Activated CD8-positive, alpha-beta memory T cell treated with anti-CD3 and anti-CD28 coated beads for 24 hours (primary cell): ENCODE measurements at places on chromosomes 11 and 22.

- no peak for DNase-seq
Observed at GRCh38 chr11:93704237-93704636, 37.1 kb downstream of the TAF1D start.

GRCh38 chr11:65057526-65057925, 827 bp downstream of the NAALADL1 start:
- DNase-seq: no peak

- no peak for DNase-seq
Observed at GRCh38 chr11:14189874-14190273, 169.1 kb downstream of the RRAS2 start.

DNA sequence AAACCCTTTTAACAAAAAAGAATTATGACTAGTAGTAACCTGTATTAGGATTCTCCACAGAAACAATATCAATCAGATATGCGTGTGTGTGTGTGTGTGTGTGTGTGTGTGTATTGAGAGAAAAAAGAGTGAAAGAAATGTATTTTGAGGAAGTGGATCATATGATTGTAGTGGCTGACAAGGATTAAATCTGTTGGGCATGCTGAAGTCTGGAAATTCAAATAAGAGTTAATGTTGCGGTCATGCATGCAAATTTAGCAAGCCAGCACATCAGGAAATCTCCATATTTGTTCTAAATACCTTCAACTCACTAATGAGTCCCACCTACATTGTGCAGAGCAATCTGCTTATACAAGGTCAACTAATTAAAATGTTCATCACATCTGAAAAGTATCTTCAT, 46.8 kb upstream of the IGLL5 start:
- DNase-seq: no peak

DNA sequence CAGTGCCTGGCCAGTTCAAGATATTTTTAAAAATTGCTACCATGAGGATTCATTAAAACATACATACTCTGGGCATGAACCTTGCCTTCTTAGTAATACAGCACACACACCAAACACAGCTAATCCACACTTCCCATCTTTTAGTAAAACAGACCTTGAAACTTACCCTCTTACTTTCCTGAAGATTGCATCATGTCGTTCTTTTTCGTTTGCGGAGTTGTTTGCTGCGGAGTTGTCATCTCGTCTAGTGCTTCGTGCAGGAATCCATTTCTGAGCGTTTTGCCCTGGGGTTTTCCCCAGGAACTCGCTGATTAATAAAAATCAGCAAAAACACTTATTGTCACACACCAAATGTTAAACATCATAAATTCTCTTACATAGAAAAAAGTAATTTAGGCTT, 3.0 kb downstream of the EIF4G2 start:
- DNase-seq: no peak

DNA sequence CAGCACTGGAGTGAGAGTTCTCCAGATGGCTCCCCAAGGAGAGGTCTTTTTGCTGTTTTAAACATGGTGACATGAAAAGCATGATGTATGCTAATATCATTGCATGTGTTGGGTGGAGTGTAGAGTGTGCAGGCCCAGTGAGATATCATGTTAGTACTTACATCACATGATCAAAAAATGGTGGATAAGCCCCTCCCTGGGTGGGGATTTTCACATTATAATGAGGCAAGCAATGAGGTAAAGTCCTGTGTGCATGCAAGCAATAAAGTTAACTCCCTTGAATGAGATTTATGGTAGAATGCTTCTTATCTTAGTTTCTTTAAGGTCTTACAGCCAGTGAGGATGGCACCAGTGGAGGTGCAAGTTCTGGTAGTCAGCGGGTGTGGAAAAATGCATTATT, 8.5 kb downstream of the FAM111B start:
- DNase-seq: no peak

GRCh38 chr11:102974552-102975280, 19.2 kb upstream of the MMP13 start:
- no peak for DNase-seq

DNA sequence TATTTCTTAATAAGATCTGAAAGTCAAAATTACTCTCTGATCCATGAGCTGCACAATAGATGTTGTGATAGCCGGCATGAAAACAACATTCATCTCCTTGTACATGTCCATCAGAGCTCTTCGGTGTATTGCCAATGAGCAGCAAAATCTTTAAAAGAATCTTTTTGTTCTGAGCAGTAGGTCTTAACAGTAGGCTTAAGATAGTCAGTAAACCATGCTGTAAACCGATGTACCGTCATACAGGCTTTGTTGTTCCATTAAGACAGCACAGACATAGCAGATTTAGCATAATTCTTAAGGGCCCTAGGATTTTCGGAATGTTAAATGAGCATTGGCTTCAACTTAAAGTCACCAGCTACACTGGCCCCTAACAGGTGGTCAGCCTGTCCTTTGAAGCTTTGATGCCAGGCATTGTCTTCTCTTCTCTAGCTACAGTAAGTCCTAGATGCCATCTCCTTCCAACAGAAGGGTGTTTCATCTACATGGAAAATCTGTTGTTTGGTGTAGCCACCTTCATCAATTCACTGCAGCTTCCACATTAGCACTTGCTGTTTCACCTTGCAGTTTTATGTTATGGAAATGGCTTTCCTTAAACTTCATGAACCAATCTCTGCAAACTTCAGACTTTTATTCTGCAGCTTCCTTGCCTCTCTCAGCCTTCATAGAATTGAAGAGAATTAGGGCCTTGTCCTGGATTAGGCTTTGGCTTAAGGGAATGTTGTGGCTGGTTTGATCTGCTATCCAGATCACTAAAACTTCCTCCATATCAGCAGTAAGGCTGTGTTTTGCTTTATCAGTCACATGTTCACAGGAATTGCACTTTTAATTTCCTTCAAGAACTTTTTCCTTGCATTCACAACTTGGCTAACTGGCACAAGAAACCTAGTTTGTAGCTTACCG, 28.4 kb downstream of the RRP8 start:
- no peak for DNase-seq

DNA sequence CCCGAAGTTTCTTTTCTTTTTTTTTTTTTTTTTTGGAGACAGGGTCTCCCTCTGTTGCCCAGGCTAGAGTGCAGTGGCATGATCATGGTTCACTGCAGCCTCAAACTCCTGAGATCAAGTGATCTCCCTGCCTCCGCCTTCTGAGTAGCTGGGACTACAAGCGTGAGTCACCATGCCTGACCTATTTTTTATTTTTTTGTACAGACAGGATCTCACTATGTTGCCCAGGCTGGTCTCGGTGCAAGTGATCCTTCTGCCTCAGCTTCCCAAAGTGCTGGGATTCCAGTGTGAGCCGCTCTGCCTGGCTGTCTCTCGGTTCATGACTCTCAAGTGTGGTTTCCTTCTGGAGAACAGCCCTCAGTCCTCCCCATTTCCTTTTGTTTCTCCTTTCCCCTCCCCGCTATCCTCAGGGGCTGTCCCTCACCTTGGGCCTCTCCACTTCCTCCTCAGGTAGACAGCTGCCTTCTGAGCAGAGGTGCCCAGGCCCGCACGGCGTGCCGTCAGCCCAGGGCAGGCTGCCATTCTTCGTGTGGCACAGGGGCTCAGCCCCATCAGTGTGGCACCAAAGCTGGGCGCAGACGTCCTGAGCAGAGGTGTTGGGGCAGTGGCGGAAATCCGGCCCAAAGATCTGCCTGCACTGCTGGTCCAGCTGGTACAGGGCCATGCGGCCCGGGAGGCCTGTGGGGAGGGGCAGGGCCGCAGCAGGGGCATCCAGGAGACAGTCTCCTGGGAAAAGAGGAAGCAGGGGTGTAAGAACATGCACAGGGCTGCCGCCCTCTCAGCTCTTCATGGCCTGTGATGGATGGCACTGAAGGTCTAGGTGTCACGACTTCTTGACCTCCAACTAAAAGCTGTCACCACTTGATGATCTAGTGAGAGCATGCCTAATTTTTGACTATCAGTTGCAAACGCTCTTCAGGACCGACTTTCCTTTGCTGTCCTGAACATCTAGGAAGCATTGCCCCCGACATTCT, 14.0 kb downstream of the ADAMTS8 start:
- DNase-seq: no peak

DNA sequence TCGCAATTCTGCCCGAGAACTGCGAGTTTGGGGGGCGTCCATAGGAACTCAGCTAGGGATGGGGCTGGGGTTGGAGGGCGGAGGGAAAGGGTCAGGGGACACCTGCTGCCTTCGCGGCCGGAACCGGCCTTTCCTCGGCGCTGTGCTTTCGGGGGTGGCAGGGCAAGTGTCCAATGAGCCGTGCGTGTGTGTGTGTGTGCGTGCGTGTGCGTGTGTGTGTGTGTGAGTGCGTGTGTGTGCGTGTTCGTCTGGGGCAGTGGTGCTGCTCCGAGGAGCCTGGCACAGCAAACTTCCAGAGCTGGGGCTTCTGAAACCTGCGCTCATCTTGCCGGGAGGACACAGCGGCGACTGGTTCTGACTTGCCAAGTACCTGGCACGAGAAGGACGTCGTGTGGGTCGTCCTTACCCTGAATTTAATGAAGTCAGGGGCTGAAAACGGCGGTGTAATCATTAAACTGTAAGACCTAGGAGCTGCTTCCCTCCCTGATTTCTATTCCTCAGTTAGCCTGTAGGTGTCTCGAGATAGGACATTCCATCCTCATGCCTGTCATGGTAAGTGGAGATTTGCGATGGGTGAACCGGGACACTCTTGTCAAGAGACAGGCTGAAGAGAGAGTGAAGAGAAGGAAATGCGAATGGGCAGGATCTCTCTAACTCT, 27.0 kb upstream of the AMOTL1 start:
- DNase-seq: no peak

GRCh38 chr11:88501541-88501940, 164.0 kb upstream of the CTSC start:
- DNase-seq: no peak

DNA sequence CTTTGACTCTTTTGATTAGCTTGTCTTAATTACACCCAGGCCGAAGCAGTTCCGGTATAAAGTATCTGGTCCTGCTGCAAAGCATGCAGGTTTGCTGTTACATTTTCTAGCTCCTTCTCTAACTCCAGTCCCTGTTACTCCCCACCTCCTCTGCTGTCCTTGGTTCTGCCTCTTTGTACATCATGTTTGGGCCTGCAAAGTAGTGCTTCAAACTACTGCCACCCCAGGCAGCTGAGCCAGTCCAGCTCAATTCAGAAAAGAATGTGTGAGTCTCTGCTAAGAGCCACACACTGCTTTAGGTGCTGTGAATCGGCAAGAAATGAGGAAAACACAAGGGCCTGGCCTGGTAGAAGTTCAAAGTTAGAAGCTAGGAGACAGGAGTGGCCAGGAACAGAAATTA, 136.0 kb downstream of the SERGEF start:
- no peak for DNase-seq

GRCh38 chr11:61372659-61373420, 10.7 kb downstream of the TMEM138 start:
- DNase-seq: no peak

DNA sequence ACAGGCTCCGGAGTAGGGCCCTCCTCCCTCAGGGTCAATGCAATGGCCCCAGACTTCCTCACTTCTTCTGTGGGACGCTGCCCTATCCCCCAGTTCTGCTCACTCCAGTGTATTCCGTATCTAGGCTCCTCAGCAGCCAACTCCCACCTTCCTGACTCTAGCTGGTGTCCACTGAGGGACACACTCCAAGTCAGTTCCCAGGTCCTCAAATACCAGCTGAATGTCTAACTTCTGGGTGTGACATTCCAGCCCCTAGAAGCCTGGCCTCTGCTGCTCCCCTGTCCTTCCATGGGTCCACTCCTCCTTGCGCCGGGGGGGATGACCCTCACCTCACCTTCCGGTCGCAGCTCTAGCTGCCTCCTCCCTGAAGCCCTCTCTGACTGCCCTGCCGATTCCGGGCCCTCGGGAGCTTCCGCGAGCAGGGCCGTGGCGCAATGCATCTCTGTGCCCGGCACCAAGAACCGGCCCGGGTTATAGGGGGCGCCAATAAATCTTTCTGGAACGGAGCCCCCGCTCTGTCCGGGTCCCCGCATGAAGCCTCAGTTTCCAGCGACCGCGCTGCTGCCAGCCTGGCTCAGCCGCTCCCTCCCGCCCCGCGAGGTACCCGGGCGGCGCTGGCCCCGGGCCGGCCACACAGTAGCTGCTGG, 15.4 kb downstream of the BAD start:
- DNase-seq: no peak

GRCh38 chr11:119056421-119056999, 495 bp downstream of the HYOU1 start:
- DNase-seq: peak; percentile 80

DNA sequence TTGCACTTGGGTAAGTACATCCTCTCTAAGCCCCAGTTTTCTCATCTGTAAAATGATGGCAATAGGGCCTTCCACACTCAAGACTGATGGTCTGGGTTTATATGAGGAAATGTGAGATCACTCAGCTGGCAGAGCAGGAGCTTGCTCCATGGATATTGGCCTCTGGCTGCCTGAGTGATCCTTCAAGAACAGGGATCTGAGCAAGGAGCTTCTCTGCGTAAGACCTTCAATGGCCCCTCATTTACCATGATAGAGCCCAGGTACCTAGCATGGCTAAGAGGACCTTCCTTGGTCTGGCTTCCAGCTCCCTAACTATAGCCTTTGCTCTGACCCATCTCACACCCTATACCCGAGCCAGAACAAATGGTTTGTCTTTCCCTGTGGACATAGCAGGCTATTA, 5.5 kb downstream of the ROBO4 start:
- no peak for DNase-seq

DNA sequence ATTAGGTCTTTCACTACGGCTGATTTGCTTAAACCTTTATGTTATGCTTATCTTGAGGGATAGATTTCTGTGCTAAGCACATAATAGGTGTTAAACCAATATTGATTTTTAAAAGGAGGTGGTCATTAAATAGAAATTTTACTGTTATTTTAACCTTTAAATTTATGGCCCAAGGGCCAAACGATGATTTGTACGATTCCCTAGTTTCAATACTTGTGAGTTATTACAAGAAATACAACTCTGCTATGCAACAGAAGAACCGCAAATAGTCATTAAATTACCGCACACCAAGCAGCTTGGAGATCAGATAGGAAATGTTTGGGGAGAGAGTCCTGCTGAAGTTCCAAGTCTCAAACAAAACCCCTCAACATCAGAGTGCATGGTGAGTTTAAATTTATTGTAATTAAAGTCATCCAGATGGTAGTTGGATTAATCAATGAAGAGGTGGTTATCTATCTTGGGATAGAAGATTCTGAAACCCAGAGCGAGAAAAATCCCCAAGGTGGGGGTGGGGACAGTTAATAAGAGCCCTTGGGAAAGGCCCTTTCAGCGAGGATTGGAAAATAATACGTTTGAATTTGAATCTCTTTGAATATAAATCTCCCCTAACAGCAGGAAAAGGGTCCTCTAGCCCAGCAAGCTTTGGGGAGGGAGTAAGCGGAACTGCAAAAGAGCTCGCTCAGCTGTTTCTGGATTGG, 805 bp upstream of the QSER1 start:
- DNase-seq: no peak

GRCh38 chr11:113994077-113994954, 19.4 kb downstream of the HTR3A start:
- peak; percentile 74 for DNase-seq

- peak; percentile 62 for DNase-seq
Observed at GRCh38 chr11:44899959-44900358, 50.7 kb downstream of the TP53I11 start.

DNA sequence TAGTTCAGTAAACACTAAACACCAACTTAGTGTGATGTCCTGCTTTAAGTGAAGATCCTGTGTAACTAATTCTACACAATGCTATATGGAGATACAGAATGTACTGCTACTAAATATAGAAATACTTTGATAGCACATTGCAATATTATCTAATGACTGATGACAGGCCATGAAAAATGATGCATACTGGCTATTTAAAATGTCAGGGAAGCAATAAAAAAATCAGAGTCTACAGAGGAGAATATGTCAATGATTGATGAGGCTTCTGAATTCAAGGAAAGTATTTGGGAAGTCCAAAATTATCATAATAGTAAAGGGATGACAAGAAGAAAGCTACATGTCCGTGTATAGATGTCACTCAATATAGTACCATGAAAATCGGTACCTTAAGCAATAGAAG, 55.3 kb downstream of the GUCY1A2 start:
- no peak for DNase-seq

- DNase-seq: no peak
Observed at GRCh38 chr22:47047321-47048122, 285.1 kb downstream of the TBC1D22A start.
